Fibroblast of lung (primary cell): ENCODE measurements at places on chromosomes 2 and 18. TPM values are rescaled to one million over a fixed set of nuclear protein-coding genes. Genes with fewer than 3 reads are reported as not detected.

DNA sequence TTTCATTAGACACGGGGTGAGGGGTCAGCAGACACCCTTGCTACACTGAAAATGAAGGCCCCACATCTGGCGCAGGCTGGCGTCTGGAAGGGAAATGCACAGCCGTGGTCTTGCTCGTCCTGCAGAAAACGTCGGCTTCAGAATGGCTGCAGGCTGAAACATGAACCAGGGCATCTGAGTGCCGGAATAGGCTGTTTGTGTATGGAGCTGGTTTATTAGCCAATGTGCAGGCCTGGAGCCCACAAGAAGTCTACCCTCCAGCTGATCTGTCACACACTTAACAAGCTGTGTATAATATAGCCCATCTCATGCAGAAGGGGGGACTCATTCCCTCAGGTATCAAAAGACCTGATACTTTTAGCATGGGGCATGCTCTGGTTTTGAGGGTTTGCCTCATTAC is 153.4 kb upstream of the SOX11 start:
- no peak for DNase-seq

DNA sequence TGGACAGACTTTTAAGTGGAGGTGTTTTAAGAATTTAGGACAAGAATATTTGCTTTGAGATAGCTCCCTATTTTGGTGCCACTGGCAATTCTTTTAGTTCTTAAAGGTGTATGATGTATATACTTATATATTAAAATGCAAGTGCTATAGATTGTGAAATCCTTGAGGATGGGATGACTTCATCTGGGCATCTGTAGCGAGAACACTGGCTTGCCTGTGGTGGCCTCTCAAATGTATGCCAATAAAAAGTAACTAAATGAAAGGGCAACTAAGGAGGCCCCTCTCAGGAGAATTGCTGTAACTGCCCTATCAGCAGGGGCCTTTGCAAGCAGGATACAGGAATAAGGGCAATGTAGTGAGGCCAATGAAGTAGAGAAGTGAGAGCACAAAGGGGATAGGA is 2.6 kb upstream of the THUMPD2 start:
- DNase-seq: no peak

GRCh38 chr18:76553715-76554546 is 58.9 kb upstream of the ZNF516 start:
- peak; percentile 90 for DNase-seq

DNA sequence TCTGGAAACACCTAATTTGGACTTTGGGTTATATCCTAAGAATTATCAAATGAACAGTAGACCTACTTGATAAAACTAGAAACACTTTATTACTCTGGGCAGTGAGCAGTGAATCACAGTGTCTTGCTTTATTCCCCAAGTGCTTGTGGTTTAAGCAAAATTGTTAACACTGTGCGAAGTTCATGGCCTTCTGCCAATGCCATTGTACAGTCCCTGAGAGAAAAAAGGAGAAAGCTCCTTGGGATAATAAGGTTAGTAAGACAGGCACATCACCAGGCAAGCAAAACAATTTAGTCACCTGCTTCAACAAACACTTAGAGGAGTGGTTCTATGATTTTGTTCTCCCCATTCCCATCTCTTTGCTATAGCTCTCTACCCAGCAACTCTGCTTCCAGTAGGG is 39.8 kb downstream of the ADCYAP1 start:
- DNase-seq: peak; percentile 2

DNA sequence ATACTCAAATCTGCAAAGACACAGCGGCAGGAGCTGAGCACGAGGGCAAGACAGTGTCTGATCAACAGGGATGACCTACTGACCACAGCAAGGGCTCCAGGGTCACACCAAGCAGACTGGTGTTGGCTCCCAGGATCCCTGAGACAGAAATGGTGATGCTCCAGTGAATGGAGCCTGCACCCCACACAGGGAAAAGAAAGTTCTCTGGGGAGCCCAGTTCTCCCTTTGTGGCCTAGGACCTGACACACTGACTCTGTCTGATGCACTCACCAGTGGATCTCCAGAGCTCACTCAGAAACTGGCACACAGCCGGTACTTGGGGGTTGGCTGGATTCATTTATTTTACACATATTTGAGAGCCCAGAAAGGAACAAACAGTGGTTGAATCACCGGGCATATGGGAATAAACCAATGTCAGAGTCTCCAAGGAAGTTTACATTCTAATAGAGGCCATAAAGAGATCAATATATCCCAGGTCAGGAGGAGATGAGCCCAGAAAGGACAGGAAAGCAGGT is 215.6 kb upstream of the ARL4C start:
- peak; percentile 48 for DNase-seq

GRCh38 chr2:159256159-159256558 is 30.3 kb downstream of the WDSUB1 start:
- peak; percentile 78 for DNase-seq

DNA sequence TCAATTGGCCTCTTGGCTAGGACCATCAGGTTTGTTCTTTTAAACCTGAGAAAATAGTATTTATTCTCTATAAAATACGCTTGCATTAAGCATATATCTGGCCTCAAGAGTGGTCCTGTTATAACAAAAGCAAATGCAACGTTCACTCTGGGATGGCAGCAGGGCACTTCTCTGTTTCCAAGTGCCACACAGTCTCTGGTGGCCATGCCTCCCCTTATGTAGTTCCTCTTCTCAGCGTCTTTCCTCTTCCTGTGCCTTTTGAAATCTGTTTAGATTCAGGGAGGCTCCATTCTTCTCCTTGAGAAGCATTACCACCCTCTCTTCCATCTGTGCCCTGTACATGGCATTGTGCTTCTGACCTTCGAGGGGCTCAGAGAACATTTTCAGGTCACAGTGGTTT is 51.9 kb downstream of the TSHZ1 start:
- DNase-seq: no peak

- DNase-seq: no peak
Observed at GRCh38 chr18:48770243-48770642, 180.5 kb downstream of the SMAD7 start.

GRCh38 chr2:75646090-75646582 is 447 bp upstream of the MRPL19 start:
- DNase-seq: no peak

DNA sequence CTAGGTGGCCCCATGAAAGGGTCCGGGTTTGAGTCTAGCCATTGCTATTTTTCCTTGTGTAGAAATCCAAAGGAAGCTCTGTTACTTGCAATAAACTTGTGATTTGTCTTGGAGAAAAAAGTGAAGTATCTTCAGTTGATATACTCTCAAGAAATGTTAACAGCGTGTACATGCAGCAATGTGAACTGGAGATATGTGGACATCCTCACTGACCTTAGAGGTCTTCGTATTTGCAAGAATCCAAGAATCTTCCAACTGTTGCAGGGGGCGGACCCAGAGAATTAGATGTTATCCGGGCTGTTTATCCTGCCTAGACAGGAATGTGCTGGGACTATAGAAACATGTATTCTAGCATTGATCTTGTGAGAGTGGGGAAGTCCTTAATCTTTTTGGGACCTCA is 187.6 kb downstream of the KCNS3 start:
- no peak for DNase-seq

DNA sequence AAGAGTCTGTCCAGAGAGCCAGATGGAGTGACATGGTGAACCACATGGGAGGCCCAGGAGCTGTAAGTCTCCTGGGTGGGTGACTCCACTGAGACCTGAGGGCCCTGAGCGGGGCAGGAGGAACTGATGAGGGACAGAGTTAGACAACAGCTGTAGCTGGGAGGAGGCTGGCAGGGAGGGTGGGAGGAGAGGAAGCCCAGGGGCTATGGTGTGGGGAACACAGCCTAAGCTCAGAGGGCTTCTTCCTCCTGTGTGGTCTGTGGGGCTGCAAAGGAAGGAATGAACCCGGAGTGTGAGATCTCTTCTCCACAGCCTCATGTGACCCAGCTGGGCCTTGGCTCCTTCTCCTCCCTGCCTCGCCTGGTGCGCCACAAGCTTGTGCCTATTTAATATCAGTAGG is 395.6 kb upstream of the HS6ST1 start:
- DNase-seq: no peak

DNA sequence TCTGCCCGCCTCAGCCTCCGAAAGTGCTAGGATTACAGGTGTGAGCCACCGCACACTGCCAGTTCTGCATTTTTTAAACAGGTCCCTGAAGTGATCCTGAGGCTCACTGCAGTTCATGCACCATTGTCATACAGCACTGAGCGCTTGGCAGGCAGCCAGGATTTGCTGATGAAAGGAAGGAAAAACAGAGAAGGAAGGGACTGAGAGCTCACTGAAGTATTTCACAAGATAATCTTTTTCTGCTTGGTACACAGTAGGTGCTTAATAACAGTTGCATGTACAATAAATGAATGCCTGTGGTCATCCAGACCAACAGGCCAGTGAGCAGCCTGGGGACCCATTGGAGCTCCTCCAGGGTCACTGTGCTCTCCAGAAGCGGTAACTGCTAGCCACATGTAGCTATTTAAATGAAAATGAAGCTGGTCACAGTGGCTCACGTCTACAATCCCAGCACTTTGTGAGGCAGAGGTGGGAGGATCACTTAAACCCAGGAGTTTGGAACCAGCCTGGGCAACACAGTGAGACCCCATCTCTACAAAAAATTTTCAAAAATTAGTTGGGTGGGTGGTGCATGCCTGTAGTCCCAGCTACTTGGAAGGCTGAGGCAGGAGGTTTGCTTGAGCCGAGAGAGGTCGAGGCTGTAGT is 33.1 kb upstream of the SMAD7 start:
- no peak for DNase-seq

- DNase-seq: no peak
Observed at GRCh38 chr18:77056344-77057005, 76.1 kb downstream of the MBP start.

DNA sequence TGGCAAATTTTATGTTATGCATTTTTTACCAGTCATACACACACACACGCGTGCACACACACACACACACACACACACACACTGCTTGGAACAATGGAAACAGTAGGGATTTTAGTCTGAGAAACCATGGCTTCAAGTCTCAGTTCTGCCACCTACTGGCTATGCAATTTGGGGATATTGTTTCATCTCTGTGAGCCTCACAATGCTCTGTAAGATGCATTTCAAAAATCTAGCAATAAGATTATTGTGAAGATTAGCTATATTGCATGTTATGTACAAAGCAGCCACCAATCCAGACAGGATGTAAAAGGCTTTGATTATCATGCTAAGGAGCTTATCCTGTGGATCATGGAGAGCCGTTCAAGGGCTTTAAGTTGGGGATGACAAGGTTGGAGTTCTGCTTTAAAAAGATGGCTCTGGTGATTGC is 401.4 kb downstream of the NBAS start:
- DNase-seq: peak; percentile 77

DNA sequence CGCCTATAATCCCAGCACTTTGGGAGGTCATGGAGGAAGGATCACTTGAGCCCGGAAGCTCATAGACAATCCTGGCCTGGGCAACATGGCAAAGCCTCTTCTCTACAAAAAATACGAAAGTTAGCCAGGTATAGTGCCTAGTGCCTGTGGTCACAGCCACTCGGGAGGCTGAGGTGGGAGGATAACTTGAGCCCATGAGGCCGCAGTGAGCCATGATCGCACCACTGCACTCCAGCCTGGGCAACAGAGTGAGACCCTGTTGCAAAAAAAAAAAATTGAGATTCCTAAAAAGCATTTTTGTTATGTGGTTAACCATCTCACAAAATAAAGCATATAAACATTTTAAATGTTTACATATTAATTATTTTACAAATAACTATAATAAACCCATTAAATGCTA is 13.9 kb downstream of the PCBP1 start:
- no peak for DNase-seq

DNA sequence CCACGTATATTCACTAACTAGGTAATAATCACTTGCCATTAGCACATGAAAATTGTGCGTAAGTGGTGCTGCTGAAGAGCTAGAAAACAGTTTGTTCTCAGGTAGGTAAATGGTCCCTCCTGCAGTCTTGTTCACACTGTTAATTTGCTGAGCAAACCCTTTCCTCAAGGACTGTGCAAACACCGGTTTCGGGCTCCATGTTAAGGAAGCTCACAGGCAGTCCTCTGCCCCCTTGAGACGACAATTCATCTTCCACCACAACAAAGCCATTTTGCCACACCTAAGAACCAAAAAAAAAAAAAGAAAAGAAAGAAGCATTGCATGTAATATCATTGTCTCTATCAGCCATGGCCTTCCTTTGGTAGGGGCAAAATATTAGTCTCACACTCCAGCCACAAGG is 193.9 kb downstream of the BCL11A start:
- DNase-seq: no peak

DNA sequence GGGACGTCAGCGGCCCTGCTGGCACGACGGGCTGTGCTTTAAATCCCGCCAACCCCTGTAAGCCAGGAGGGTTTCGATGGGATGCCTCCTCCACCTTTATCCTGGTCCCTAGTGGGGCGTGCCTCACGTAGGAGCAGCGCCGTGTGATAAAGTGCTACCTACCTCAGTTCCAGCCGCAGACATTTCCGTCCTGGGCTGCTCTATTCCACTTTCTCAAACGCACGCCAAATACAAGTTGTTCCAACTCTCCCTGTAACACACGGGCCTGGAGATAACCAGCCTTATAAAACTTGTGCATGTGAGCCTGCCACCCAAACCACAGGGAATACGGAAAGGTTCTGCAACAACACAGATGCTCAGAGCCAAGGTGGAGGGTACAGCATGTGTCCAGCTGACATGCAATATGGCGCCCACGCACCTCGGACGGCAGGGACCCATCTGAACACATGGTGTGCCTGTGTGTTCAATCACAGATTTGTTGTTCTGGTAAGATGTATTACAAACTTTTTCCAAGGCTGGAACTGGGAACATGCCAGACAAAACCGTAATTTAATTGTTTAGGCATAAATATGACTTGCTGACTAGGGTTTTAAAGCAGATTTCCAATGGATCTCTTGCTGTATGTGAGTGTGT is 47.7 kb downstream of the ZNF516 start:
- DNase-seq: no peak

DNA sequence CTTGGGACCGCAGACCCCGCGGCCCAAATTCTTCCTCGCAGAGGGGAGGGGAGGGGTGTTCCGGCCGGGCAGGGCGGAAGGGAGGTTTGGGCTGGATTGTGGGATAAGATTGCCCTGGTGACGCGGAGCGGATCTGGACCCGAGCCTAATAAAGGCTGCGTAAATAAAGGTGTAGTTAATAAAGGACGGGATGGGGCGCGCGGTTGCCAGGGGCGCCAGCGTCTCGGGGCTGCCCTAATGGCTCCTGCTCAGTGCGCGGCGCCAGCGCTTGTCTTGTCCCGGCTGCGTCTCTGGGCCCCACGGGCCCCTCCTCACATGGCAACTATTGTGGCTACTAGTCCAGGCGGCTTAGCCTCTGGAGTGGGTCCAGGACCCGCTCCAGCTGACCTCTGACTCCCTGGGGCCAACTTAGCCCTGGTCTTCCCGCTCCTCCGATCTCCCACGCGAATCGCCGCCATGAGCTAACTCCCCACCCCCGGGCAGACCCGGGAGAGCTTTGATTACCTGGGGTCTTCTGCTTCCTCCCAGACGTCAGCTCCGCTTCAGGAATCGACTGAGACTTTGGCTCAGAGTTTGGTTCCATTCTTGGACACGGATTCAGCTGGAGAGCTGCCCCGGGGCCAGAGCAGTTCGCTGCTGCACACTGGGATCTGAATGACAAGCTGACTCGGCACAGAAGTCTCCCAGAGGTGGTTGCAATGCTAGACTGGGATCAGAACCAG is 36.5 kb downstream of the SLC25A52 start:
- peak; percentile 14 for DNase-seq

The SMPD4 gene
- total RNA-seq: 7.7 and 11.2 TPM in 2 replicates

The TRIP12 gene
- total RNA-seq: 210 and 277 TPM in 2 replicates

The SCN1A gene
- under 0.01 and 0.50 TPM in 2 replicates for total RNA-seq

The LBH gene
- total RNA-seq: 351 and 926 TPM in 2 replicates

The CD207 gene
- not detected in 2 replicates for total RNA-seq

The PSTPIP2 gene
- total RNA-seq: 8.2 and 13.4 TPM in 2 replicates

The COLEC11 gene
- 0.77 and 0.83 TPM in 2 replicates for total RNA-seq

The TCF23 gene
- under 0.01 TPM in 1 of 2 replicates, not detected in the other for total RNA-seq

The KRTCAP3 gene
- 0.33 TPM in 1 of 2 replicates, not detected in the other for total RNA-seq
